Activated CD4-positive, CD25-positive, alpha-beta regulatory T cell treated with anti-CD3 and anti-CD28 coated beads, Interleukin-2, amount 50 U/mL, for 16 hours (primary cell): ENCODE measurements at places on chromosomes 6 and 20.

GRCh38 chr6:37653933-37654565 is 43.6 kb downstream of the MDGA1 start:
- DNase-seq = no peak

- DNase-seq = no peak
Observed at GRCh38 chr6:154382740-154383139, 26.1 kb upstream of the IPCEF1 start.

DNA sequence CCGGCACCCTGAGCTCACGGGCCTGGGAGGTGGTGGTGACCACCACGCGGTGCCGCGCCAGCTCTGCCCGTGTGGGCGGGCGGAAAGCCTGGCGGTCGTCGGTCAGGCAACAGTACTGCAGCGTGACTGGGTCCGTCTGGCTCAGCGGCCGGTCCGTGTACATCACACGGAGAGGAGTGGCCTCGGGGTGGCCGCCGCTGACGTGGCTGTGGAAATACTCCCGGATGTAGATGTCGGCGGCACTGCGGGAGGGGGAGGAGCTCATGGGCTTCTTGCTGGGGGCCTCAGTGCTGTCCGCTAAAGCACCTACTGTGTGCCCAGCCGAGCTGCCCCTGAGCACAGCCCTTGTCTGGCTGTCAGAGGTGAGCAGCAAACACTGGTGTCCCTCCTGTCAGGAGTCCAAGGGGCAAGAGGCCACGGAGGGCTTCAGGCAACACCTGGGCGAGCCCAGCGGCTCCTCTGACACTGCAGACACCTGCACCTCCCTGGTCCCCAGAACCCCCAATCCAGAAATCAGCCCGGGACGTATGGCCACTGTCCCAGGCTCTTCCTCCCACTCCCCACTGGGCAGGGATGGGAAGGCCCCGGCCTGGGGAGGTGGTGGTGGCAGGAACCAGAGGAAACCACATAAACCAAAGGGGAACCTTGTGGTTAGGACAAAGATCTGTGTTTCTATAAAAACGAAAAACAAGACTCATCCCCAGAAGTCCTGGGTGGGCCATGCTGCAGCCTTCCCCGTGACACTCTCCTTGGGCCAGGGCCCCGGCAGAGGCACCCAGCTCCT is 6.5 kb downstream of the HELZ2 start:
- no peak for DNase-seq

DNA sequence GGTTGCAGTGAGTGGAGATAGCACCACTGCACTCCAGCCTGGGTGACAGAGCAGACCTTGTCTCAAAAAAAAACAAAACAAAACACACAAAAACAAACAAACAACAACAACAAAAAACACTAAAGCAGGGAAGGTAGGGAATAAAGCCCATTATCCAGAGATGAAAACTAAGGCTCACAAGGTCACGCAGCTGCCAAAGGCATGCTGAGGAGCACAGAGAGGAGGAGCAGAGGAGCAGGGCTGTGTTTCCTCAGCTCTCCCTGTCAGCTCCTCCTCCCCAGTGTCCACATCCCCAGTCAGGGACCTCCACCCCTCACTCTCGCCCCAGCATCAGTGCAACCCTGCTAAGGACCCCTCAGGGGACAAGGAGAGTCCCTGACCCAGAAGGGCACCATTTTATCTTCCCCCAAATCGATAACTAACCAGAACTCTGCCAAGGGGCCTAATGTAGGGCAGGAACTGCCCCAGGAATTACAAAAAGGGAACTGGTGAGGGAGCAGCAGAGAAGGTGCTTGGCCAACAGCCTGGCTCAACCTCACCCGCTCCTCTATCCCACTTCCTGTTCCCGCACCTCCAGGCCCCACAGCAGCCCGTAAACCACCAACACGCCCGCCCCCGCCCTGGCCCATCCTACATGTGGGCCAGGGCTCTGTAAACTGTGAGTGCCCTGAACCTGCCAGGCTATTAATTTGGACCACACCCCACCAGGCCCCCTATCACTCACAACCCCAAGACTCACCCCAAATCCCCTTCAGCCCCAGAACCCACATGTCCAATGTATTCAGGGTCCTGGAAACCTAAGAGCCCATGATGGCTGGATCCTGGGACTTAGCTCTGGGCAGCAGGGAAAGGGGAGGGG is 9.0 kb downstream of the TEAD3 start:
- no peak for DNase-seq

GRCh38 chr6:134415194-134415593 is 97.3 kb upstream of the SGK1 start:
- no peak for DNase-seq

DNA sequence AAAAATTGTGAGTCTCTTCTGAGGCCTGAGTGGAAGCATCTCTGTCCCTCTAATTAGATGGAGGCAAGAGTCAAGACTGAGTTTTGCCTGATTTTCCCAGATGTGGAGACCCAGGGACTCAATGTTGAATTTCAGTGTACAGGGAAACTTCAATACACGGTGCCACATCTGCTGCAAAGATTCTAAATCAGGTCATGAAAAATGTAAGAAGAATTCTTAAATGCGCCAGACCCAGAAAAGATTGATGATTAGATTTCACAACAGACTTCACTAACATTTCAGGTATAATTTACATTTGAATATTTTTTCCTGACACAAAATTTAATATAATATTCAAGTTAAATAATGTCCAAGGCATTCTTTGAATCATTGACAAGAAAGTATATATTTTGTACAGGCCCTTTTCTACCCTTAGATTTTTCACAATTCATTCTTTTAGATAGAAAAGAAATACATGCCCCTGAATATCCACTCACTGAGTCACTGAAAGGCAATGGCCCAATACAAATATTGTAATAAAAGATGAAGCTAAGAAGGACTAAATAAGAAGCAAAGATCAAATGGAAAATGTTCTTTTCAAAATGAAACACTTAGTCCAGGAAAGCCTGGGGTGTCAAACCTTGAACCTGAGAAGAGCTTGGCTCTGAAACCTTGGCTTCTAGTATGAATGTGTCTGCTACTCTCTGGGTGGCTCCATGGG is 18.2 kb upstream of the HDGFL1 start:
- no peak for DNase-seq

DNA sequence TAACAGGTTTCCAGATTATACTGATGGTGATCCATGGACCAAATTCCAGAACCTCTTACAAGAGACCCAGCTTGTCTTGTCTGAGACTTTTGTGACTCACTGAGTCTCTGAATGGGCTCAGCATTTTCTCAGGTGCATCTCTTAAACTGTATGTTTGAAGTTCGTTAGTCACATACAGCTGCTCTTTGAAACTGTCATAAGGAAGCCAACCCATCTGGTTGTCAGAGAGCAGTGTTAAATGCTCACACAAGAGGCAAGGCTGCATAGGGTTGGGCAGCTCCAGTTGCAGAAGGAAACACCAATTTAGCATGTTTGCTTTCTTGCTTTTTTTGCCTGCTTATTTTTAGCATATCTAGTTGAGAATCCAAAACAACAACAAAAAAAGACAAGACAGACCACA is 47.1 kb downstream of the TRIM27 start:
- no peak for DNase-seq

- DNase-seq = no peak
Observed at GRCh38 chr6:117138425-117138824, 126.9 kb upstream of the VGLL2 start.

GRCh38 chr6:101000341-101000740 is 119.2 kb upstream of the ASCC3 start:
- DNase-seq = no peak

GRCh38 chr6:3442431-3443220 is 14.2 kb downstream of the SLC22A23 start:
- DNase-seq = no peak

GRCh38 chr6:56522495-56523270 is 120.0 kb downstream of the DST start:
- DNase-seq = no peak

DNA sequence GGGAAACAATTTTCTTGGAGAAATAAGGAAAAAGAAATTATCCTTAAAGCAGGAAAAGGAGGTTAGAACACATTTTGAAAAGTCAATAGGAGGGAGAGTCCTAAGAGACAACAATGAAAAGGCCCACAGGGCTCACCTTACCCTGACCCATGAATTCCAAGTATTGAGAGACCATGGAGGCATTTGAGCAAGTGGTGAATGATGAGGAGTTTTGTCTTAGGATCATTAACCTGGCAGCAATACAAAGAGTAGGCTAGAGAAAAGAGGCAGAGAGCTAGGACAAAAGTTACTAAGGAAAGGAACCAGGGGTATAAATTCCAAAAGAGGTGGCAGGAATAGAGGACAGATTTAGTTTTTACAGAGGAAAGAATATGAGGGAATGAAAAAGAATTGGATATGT is 44.7 kb downstream of the PACRG start:
- DNase-seq = no peak

- no peak for DNase-seq
Observed at GRCh38 chr6:42369568-42369967, 82.2 kb downstream of the TRERF1 start.

DNA sequence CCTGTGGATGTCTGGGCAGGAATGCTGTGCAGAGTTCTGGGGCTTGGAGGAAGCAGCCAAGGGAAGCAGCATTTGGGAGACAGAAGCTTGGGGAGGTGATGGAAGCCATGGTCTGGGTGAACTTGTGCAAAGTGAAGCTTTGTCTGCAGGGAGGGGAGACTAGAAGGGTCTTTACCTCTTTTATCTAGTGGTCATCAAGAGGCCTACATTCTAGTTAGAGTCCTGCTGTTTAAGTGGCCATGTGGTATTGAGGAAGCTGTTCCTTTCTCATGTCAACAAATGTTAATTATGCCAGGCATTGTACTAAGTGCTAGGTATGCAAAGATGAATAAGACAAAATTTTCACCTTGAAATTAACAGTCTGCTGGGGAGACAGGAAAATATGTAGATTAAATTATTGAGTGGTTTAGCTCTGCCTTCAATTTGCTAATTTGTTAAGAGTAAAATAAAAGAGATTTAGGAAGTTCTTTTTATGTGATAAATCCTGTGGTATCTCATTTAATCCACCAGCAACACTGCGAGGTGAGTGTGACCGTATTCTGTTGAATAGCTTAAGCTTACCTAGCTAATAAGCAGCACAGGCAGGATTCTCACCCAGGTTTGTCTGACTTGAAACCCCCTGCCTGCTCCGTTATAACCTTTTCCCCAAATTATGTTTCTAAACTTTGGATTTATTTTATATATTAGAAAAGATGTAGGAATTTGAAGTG is 43.1 kb downstream of the ARID1B start:
- DNase-seq = no peak

DNA sequence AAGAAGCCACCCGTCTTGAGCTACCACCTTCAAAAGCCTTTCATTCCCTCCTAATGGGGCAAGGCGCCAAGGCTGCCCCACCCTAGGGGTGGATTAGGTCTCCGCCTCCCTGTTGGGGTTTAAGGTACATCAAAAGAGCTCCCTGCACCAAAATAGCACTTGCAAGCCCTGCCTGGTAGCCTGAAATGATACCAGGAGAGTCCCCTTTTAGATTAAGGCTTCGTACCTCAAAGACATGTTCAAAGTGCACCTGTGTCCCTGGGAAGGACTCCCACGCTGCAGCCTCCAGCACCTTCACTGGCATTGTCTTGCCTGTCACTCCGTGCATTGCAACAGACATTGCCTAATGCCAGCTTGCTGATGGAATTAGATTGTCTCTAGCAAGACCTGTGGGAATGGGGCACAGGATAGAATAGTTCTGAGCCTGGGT is 15.7 kb upstream of the CDKN1A start:
- DNase-seq = no peak

- no peak for DNase-seq
Observed at GRCh38 chr6:114096561-114097172, 125.7 kb upstream of the HDAC2 start.

DNA sequence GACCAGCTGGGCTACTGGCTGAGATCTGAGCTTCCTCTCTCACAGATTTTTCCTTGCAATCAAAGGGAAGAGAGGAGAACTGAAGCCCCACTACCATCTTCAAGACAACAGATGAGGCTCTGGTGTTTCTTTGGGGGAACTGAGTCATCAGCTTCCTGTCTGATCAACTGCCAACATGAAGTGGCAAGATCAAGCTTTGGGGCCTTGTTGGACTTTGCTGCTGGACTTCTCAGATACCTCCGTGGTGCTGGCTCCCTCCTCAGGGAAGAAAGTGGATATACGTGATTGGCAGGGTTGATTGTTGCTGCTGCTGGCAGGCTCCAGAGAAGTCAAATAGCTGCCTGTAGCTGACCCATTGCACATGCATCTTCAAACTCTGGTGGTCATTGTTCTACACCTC is 3.6 kb upstream of the TOX2 start:
- no peak for DNase-seq

GRCh38 chr20:32976746-32977145 is 27.5 kb downstream of the SUN5 start:
- DNase-seq = no peak

- DNase-seq = no peak
Observed at GRCh38 chr6:36320475-36320874, 16.2 kb downstream of the BNIP5 start.

DNA sequence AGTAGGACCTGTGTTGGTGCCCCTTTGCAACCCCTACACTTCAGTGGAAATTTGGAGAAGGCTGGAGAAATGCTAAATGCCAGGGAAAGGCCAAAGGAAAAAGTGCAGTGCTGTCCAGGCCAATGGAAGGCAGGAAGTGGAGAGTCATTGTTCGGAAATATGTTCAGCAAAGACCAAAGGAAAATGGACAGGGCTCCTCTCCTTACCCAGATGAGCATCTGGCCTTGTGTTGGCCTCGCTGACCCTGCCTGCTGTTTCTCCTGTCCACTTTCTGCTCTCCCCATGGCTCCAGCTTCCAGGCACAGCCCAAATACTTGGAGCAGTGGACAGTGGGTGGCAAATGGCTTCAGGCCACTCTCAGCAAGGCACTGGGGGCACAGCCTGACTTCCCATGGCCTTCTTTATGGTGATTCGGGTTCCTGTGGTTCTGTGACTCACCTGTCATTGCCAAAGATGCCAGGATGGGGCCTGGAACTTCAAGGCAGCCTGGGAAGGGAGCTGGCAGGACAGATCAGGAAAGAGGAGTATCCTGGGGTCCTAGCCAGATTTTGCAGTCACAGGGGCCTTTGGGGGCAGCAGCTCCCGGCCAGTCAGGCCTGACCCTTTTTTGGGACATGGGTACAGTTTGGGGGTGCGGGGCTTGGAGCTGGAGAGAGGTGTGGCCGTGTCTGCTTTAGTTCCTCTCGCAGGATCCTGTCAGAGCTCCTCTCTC is 190.9 kb upstream of the SLC24A3 start:
- DNase-seq = no peak

- DNase-seq = no peak
Observed at GRCh38 chr20:10370091-10370887, 63.7 kb downstream of the MKKS start.

- DNase-seq = no peak
Observed at GRCh38 chr20:31363295-31363694, 5.1 kb upstream of the DEFB118 start.

- DNase-seq = no peak
Observed at GRCh38 chr6:43714311-43715055, 26.9 kb upstream of the MRPS18A start.

DNA sequence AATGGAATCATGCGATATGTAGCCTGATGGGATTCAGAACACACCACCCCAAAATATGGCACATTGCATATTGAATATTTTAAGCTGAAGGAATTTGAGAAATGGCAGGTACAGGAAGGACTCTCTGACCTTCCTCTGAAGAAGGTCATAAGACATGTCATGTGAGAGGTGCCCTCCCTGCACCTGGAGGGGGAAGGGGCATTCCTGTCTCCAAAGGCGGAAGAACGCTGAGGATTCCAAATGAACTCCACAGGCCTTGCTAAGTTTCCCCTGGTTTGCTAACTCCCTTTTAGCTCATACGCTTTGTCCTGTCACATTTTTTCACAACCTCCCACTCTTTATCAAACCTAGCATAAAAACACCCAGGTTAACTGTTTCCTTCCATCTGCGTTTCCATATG is 347.8 kb downstream of the CDKAL1 start:
- DNase-seq = no peak

- no peak for DNase-seq
Observed at GRCh38 chr20:35306931-35307517, 14.8 kb upstream of the FAM83C start.
